Astrocyte (in vitro differentiated cells and primary cell): ENCODE measurements at places on chromosomes 7 and 10. TPM values are rescaled to one million over a fixed set of nuclear protein-coding genes. Genes with fewer than 3 reads are reported as not detected.

DNA sequence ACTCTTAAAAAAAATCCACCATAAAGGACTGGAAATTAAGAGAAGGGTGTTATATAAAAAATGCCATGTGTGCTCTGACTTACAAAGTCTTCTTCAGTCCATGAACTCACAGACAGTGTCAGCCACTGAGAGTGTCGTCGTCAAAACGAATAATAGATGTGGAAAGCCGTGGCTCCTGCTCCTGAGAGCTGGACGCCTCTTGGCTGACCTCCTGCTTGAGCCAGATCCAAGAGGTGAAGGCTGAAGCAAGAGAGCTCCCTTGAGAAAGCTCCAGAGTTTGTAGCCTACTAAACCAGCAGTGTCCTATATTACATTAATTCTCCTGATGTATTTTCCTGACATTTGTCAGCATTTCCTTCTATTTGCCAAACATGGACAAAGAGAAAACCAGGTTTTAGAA is 234.3 kb upstream of the C7orf33 start:
- no peak overlapping the region for H3K27ac ChIP-seq
- no peak overlapping the region for H3K4me3 ChIP-seq
- no peak for DNase-seq
- no peaks in the 10 kb centered on the region for H3K36me3 ChIP-seq
- no peaks in the 10 kb centered on the region for H3K27me3 ChIP-seq

Gene ADAMTS14
- total RNA-seq: 19.4 and 30.2 TPM in 2 replicates

GRCh38 chr10:28326516-28327490 is 23.9 kb upstream of the MPP7 start:
- DNase-seq: peak; percentile 87
- no peaks in the 10 kb centered on the region for H3K36me3 ChIP-seq
- peaks cover 20% of the 10 kb centered on the region for H3K4me1 ChIP-seq
- H3K27me3 ChIP-seq: no peaks in the 10 kb centered on the region

DNA sequence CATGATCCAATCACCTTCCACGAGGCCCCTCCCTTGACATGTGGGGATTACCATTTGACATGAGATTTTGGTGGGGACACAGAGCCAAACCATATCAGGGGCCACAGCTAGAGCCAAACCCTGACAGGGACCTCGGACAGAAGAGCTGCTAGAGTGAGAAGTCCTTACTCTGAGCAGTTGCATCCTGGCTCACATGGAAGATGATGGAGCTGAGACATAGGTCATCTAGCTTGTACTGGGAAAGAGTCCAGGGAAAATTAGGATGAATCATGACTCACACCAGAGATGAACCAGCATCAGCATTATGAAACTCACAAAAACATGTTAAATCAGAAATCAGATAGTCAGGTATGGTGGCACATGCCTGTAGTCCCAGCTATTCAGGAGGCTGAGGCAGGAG is 12.8 kb upstream of the FMC1 start:
- no peaks in the 10 kb centered on the region for H3K27me3 ChIP-seq
- peak; percentile 63 for DNase-seq
- no peak overlapping the region for H3K4me3 ChIP-seq
- H3K4me1 ChIP-seq: no peaks in the 10 kb centered on the region

DNA sequence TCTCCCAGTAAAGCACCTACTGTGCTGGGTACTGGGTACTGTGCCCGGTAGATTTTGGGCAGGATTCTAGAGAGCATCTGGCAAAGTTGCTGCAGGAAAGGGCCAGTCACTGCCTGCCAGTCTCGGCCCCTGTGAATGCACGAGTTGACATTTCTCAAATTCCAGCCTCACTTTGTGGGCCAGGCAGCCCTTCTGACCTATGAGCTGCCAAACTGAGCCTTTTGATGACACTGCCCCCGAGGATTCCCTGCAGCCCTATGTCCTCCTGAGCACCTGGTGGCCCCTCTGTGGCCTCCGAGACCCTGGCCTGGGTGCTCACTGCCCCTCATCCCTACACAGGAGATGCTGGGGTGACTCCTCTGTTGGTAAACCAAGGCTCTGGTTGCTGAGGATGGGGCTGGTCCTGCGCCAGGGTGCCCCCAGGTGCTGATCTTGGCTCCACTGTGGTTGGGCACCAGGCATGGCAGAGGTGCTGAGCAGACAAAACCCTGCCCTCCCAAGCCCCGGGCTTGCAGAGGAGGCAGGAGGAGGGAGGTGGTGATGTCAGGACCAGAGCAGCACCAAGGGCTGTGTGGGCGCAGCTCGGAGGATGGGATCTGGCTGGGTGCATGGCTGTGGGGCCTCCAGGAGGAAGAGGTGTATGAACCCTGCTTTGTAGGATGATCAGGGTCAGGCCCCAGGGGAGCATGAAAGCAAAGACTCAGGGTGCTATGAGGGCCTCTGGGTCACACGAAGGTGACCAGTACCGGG is 16.2 kb downstream of the LHPP start:
- H3K36me3 ChIP-seq: no peaks in the 10 kb centered on the region
- no peak for DNase-seq
- no peak overlapping the region for H3K27ac ChIP-seq
- H3K4me1 ChIP-seq: no peaks in the 10 kb centered on the region
- no peaks in the 10 kb centered on the region for H3K27me3 ChIP-seq
- no peak overlapping the region for H3K4me3 ChIP-seq

Gene FHIP2A
- 36.1 and 38.2 TPM in 2 replicates for total RNA-seq

- peak; percentile 74 for DNase-seq
- H3K36me3 ChIP-seq: no peaks in the 10 kb centered on the region
- H3K27ac ChIP-seq: no peak overlapping the region
- H3K4me1 ChIP-seq: peaks cover 4% of the 10 kb centered on the region
Observed at GRCh38 chr7:134527979-134528371, 608 bp downstream of the AKR1B10 start.

DNA sequence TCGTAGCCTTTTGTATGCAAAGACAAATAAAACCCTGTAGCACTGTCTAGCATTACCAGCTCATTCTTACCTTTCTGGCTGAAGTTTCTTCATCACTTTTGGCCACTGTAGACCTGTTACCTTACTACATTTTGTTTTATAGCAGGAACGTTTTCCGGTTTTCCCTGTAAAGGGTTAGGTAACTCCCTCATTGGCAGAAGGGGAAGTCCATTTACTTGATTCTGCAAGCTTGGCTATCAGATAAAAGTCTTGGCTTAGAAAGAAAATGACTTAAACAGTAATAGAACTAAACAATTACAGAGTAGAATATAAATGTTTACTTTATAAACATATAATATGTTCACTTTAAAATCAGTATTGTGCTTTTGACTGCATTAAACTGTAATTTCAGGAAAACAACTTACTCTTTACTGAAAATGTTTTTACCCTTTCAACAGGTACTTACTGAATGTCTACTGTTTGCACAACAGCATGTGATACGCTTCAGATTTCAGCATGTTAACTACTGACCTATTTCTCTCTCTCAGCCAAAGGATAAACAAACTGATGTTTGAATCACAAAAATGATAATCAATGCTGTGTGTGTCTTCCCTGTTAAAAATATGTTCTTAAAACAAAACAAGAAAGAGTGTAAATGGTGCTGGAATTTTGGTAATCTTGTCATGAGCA is 67.1 kb downstream of the OTUD1 start:
- H3K27me3 ChIP-seq: no peaks in the 10 kb centered on the region
- no peak overlapping the region for H3K27ac ChIP-seq
- DNase-seq: no peak
- no peaks in the 10 kb centered on the region for H3K36me3 ChIP-seq
- no peak overlapping the region for H3K4me3 ChIP-seq

- H3K4me1 ChIP-seq: no peaks in the 10 kb centered on the region
- DNase-seq: no peak
- no peak overlapping the region for H3K27ac ChIP-seq
- H3K36me3 ChIP-seq: no peaks in the 10 kb centered on the region
- H3K4me3 ChIP-seq: no peak overlapping the region
Observed at GRCh38 chr7:106915873-106916272, 50.8 kb downstream of the PIK3CG start.

- DNase-seq: peak; percentile 21
- H3K4me1 ChIP-seq: no peaks in the 10 kb centered on the region
- H3K27me3 ChIP-seq: no peaks in the 10 kb centered on the region
- H3K27ac ChIP-seq: no peak overlapping the region
- H3K36me3 ChIP-seq: no peaks in the 10 kb centered on the region
Observed at GRCh38 chr10:91090761-91091529, 129.5 kb upstream of the PCGF5 start.

Gene BHLHA15
- total RNA-seq: 0.57 and 1.2 TPM in 2 replicates

DNA sequence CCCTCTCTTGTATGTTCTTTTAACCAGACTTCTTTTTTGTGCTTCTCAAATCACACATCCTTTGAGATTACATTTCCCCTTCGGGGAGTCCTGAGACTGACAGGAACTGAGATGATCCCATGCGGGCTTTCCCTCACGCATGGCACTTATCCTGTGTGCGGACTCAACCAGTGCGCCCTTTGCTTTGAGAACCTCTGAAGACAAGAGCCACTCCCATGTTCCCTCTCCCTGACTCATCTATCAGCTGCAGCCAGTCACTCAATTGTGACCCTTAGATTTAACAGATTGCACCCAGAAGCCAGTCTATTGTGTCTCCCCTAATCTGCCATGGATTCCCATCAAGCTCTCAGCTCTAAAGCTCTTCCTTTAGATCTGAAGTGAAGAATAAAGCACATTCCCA is 353.9 kb upstream of the MEOX2 start:
- H3K4me1 ChIP-seq: no peaks in the 10 kb centered on the region
- no peaks in the 10 kb centered on the region for H3K27me3 ChIP-seq
- no peak overlapping the region for H3K4me3 ChIP-seq
- H3K27ac ChIP-seq: no peak overlapping the region

- no peaks in the 10 kb centered on the region for H3K27me3 ChIP-seq
- H3K27ac ChIP-seq: no peak overlapping the region
- DNase-seq: peak; percentile 49
- peaks cover 21% of the 10 kb centered on the region for H3K4me1 ChIP-seq
- no peak overlapping the region for H3K4me3 ChIP-seq
- no peaks in the 10 kb centered on the region for H3K36me3 ChIP-seq
Observed at GRCh38 chr10:104293011-104293410, 24.0 kb downstream of the GSTO2 start.

Gene ACSL5
- total RNA-seq: 0.68 and 0.79 TPM in 2 replicates

DNA sequence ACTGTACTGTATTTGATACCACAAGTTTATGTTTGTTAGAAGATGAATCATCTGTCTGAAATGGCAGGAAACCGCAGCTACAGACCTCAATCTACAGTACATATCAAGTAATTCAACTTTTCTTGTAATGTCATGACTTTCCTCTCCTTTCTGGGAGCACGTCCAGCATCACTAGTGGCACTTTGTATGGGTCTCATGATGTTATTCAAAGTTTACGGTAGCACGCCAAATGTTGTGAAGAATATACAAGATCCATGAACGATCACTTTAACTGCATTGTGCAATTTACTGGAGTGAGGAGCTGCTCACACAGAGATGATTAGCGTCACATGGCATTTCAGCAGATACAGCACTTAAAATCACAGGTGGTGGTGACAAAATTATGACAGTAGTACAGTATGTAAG is 257.8 kb upstream of the GNAI1 start:
- no peak overlapping the region for H3K4me3 ChIP-seq
- DNase-seq: peak; percentile 88
- no peaks in the 10 kb centered on the region for H3K36me3 ChIP-seq
- H3K27me3 ChIP-seq: peaks cover 15% of the 10 kb centered on the region
- no peak overlapping the region for H3K27ac ChIP-seq

Gene LRIT1
- total RNA-seq: not detected in 2 replicates

GRCh38 chr7:148524479-148525224 is 65.9 kb upstream of the C7orf33 start:
- no peaks in the 10 kb centered on the region for H3K4me1 ChIP-seq
- no peak for DNase-seq
- H3K36me3 ChIP-seq: no peaks in the 10 kb centered on the region
- H3K27ac ChIP-seq: no peak overlapping the region

GRCh38 chr10:17647326-17647725 is 3.4 kb downstream of the STAM start:
- H3K4me3 ChIP-seq: no peak overlapping the region
- no peaks in the 10 kb centered on the region for H3K27me3 ChIP-seq
- H3K27ac ChIP-seq: no peak overlapping the region
- peaks cover 4% of the 10 kb centered on the region for H3K36me3 ChIP-seq
- DNase-seq: peak; percentile 26

GRCh38 chr10:19728376-19728775 is 87.9 kb upstream of the PLXDC2 start:
- peaks cover 9% of the 10 kb centered on the region for H3K4me1 ChIP-seq
- H3K27ac ChIP-seq: no peak overlapping the region
- H3K4me3 ChIP-seq: no peak overlapping the region
- H3K27me3 ChIP-seq: no peaks in the 10 kb centered on the region

- H3K36me3 ChIP-seq: no peaks in the 10 kb centered on the region
- peaks cover 4% of the 10 kb centered on the region for H3K27me3 ChIP-seq
- no peak overlapping the region for H3K4me3 ChIP-seq
- peaks cover 27% of the 10 kb centered on the region for H3K4me1 ChIP-seq
Observed at GRCh38 chr10:93816123-93816747, 58.5 kb downstream of the LGI1 start.

DNA sequence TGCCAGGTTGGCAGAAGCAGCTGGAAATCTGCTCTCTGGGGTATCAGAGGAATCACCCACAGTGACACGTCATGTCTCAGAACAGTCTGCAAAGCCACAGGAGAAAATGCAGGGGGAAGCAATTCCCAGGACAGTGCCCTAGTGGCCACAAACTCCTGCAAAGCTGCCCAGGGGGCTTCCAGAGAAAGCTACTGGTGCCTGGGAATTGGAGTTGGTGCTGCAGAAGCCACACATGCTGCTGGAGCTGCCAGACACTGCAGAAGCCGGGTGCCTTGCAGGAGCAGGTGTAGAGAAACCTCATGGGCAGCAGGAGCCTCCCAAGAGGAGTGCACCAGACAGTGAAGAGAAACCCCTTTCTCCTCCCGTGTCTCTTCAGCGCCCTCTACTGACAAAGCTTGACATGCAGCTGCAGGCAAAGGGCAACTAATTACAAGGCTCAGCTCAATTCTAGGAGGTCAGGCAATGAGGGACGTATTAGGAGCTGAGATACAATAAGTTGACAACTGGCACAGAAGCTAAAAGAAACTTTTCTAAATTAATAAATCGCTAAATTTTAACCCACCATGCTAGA is 30.2 kb upstream of the NUB1 start:
- peaks cover 7% of the 10 kb centered on the region for H3K27me3 ChIP-seq
- peaks cover 9% of the 10 kb centered on the region for H3K4me1 ChIP-seq
- DNase-seq: no peak
- H3K36me3 ChIP-seq: no peaks in the 10 kb centered on the region
- no peak overlapping the region for H3K4me3 ChIP-seq
- H3K27ac ChIP-seq: no peak overlapping the region

Gene CUTC
- total RNA-seq: 10.3 and 11.6 TPM in 2 replicates

DNA sequence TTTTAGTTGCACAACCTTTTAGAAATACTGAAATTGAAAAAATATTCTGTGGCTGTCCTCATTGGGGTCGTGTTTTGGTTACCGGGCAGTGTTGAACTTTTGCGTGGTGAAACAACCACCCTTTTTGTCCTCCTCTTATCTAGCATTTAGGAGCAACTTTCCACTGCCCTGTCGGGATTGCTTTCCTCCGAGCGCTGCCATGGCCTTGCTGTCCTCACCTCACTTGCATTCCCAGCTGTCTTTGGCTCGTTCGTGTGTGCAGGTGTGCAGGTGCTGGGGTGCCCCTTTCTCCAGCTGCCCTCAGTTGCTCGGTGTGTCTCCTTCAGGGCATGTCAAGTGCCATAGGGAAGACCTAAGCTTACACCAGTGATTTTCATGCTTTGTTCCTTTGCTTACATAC is 116.9 kb upstream of the GJD4 start:
- H3K27me3 ChIP-seq: no peaks in the 10 kb centered on the region
- H3K27ac ChIP-seq: no peak overlapping the region
- H3K4me3 ChIP-seq: no peak overlapping the region
- H3K4me1 ChIP-seq: peaks cover 6% of the 10 kb centered on the region
- H3K36me3 ChIP-seq: peaks cover 14% of the 10 kb centered on the region
- no peak for DNase-seq

GRCh38 chr10:79116801-79117723 is 48.3 kb downstream of the ZMIZ1 start:
- peak; percentile 48 for DNase-seq
- no peak overlapping the region for H3K4me3 ChIP-seq
- peaks cover 36% of the 10 kb centered on the region for H3K4me1 ChIP-seq
- no peak overlapping the region for H3K27ac ChIP-seq

Gene PRPS1L1
- not detected in 2 replicates for total RNA-seq

Gene CRTAC1
- 0.66 and 2.6 TPM in 2 replicates for total RNA-seq
